ENCODE measurements at places on chromosomes 5 and 9.

DNA sequence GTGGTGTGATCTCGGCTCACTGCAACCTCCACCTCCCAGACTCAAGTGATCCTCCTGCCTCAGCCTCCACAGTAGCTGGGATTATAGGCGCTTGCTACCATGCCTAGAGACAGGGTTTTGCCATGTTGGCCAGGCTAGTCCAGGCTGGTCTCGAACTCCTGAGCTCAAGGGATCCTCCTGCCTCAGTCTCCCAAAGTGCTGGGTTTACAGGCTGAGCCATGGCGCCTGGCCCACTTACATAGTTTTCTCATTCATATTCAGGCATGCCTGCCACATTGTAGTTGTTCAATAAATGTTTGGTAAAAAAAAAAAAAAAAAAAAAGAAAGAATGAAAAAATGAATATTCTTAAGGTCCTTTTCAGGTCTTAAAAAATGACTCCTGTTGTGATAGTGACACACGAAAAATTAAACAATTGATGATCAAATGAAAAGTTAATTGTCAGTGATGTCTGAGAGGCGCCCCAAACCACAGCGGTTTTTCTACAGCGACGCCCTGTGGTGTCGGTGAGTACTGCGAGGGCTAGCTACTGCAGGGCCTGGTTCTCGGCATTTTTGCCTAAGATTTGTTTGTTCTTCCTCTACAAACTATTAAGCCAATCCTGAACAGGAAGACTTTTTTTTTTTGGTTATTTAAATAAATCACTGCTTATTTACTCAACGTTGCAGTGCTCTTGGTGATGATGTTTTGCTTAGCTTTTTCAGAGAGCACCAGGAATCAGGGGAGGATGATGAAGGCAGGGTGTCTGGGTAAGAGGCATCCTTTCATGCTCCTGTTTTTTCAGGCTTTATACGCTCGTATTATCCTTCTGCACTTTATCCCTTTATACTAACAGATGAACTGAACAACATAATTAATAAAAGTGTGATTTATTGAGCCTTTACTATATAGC lies 67.0 kb upstream of the DPYSL3 start:
- DNase-seq = no peak

GRCh38 chr5:169581580-169582227 lies 1.9 kb upstream of the SPDL1 start:
- peak; percentile 10 for DNase-seq

DNA sequence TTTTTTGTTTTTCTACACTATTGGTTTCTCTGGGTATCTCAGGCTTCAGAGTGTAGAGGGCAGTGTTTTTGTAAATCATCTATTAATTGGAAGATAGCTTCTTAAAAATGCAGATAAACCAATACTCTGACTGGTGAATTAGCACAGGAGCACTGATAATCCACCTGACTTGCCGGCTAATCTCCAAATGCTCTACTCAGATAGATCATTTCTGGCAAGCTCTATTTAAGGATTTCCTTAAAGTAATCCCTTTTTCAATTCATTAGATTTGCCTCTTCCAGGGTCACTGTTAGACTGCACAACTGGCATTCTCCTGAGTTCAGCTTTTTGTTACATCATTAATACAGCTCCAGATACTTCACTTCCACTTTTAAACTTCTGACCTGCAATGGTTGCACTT lies 1390.3 kb upstream of the NUDT12 start:
- no peak for DNase-seq

- no peak for DNase-seq
Measured at GRCh38 chr9:100219347-100219746, 120.3 kb downstream of the INVS start.

GRCh38 chr5:14986413-14986812 lies 114.8 kb upstream of the ANKH start:
- DNase-seq = no peak

DNA sequence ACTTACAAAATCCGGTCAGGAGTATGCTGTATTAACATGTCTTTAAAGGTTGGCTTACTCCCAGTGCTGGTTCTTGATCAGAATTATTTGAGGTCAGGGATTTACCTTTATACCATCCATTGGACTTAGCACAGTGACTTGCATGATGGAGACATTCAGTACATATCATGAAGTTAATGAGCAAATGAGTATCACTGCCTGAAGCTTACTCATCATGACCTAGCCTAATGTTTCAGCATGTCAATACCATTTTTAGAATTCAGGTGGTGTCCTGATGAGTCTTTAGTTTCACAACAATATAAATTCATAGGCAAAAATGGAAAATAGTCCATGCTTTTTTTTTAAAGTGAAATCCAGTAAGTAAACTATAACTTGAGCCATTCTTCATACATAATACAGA lies 226.0 kb upstream of the C9orf72 start:
- DNase-seq = no peak
